NCI-H524 (cell line): ENCODE measurements at places on chromosomes 13 and 19.

GRCh38 chr19:4089400-4089908, 22.8 kb upstream of the ZBTB7A start:
- no peak for DNase-seq

DNA sequence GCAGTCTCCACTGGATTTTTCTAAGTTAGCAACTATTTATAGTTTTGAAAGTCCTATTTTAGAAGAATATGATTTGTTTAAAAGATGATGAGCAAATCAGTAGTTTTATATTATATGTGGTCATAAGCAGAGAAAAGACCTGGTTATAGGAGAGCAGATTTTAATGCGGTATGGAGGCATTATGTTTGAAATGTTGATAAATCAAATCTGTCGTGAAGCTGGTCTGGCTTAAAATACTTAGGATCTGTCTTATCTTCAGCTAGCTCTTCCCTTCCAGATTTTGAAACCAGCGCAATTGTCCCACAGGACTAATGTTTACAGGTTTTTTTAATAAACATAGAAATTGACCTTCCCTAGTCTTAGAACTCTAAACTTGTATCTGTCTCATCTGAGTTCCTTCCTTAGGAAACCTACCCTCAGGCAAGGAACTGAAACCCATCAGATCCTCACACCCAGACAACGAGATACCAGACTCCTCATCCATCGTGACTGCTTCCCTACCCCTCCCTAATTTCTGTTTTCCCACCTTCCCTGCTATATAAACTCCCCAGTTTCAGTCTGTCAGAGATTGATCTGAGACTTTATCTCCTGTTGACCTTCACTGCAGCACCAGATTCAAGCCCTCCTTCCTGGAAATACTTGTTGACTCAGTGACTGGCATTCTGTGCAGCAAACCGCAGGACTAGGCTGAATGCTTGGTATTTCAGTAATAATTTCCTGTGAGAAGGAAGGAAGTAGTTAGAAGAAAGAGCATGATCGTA, 37.8 kb upstream of the CXCL17 start:
- DNase-seq = no peak

- no peak for DNase-seq
These were observed 795.6 kb downstream of the UQCRFS1 start for GRCh38 chr19:28417361-28417760.

- DNase-seq = no peak
These were observed 120.6 kb upstream of the MLNR start for GRCh38 chr13:49099513-49099877.

DNA sequence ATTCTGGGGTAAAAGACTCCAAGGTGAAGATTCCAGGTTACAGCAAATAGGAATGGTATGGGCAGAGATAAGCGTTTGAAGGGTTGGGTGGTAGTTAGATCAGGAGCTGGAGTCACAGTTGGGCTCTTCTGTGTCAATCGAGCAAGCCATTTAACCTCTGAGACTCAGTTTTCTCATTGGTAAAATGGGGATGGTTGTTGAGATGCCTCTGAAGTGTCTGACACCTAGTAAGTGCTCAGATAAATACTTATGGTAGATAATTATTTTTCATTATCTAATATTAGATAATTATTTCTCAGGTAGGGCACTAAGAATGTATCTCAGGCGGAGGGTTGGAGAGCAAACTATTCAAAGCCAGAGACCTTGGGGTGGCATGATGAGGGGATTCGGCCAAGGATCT, 7.8 kb downstream of the LTBP4 start:
- no peak for DNase-seq

DNA sequence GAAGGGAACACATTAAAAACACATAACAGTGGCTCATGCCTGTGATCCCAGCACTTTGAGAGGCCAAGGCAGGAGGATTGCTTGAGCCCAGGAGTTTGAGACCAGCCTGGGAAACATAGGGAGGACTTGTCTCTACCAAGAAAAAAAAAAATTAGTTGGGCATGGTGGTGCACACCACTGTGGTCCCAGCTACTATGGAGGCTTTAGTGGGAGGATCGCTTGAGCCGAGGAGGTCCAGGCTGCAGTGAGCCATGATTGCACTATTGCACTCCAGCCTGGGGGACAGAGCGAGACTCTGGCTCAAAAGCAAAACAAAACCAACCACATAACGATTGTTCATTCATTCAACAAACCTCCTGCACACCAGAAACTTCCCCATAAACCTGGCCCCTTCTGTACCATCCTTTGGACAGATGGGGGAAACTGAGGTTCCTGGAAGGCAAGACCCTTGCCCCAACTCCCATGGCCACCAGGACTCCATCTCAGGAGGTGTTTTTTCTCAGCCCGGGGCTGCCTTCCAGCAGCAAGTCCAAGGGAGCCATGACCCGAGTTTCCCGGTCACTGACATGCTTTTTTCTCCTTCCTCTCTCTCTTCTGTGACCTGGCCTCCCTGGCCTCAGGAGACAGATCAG, 4.3 kb downstream of the FOSB start:
- no peak for DNase-seq

GRCh38 chr13:88507909-88508308, 836.7 kb downstream of the SLITRK5 start:
- DNase-seq = no peak

GRCh38 chr13:43894438-43894837, 14.7 kb downstream of the LACC1 start:
- no peak for DNase-seq

GRCh38 chr19:48489608-48490216, 20.5 kb downstream of the CYTH2 start:
- peak; percentile 65 for DNase-seq

DNA sequence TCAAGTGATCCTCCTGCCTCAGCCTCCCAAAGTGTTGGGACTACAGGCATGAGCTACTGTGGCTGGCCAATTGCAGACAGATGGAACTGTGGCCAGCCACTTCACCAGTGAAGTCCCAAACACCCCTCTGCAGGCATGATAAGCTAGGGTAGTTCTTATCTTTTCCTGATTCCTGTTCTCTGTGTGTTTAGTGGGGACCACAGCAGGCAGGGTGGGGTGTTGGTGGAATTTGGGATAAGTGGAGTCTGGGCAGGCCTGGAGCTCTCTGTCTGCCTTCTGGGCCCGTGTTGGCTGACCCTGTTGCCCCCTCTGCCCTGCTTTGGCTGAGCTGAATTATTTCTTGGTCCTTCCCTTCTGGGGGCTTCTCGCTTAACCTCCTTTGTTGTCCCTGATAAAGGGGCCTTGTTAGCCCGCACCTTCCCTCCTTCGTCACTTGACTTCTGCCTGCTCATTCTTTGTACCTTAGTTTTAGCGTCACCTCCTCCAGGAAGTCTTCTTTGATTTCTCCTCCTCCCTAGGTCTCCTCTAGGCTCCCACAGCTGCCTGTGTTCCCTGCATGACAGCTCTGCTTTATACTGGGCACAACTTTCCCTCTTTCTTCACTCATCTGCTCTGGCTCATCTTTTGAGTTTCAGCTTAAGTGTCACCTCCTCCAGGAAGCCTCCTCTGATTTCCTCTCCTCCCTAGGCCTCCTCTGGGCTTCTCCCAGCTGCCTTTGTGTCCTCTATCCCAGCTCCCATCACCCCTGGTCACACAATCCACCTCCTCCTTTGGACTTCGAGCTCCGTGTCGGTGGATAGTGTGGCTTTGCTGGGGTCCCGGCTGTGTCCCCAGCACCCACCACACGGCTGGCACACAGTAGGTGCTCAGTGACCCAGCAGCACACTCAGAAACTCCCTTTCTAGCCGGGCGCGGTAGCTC, 1.7 kb upstream of the NCLN start:
- DNase-seq = no peak

- peak; percentile 26 for DNase-seq
These were observed 89.4 kb downstream of the DPF1 start for GRCh38 chr19:38134540-38135149.

GRCh38 chr19:10835089-10835753, 791 bp downstream of the TMED1 start:
- DNase-seq = no peak

- peak; percentile 97 for DNase-seq
These were observed at the start of gene ZNF582 for GRCh38 chr19:56393119-56394012. Gene ZNF582, minus strand, starts transcription at chr19:56393534. Its CDS starts 1,782 bp downstream, at chr19:56391752.

- DNase-seq = no peak
These were observed 24.9 kb upstream of the TPM4 start for GRCh38 chr19:16051254-16052025.

GRCh38 chr19:45403781-45404556, 900 bp downstream of the PPP1R13L start:
- no peak for DNase-seq

- DNase-seq = peak; percentile 1
These were observed 13.6 kb upstream of the ACOD1 start for GRCh38 chr13:76934671-76935070.

DNA sequence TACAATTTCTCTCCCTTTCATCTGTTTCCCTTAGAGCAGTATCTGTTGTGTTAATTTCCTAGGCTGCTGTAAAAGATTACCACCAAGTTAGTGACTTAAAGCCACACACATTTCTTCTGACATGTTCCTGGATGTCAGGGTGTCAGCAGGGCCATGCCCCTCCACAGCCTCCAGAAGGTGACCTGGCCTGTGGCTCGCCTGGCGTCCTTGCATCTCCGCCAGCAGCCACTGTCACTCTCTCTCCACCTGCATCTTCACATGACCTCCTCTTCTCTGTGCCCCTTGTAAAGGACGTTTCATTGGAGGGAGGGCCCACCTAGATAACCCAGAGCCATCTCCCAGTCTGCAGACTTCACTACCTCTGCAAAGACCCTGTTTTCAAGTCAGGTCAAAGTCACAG, 61.3 kb downstream of the SLC7A9 start:
- no peak for DNase-seq

DNA sequence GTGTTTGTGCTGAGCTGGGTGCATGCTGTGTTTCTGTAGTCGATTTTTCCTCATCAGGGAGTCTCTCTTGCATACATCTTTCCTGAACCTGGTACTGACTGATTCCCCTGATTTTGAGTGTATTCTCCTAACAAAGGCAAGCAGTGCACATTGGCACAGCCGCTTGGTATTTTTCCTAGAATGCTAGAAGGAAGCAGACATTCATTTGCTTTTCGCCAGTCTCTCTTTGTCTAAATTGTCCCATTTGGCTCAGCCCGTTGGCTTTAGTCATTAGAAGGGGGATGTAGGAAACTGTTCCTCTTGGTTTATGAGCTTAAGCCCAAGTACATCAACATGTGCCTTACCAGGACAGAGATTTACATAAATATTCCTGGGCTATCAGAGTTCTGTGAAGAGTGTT, 266.1 kb upstream of the TMTC4 start:
- no peak for DNase-seq

DNA sequence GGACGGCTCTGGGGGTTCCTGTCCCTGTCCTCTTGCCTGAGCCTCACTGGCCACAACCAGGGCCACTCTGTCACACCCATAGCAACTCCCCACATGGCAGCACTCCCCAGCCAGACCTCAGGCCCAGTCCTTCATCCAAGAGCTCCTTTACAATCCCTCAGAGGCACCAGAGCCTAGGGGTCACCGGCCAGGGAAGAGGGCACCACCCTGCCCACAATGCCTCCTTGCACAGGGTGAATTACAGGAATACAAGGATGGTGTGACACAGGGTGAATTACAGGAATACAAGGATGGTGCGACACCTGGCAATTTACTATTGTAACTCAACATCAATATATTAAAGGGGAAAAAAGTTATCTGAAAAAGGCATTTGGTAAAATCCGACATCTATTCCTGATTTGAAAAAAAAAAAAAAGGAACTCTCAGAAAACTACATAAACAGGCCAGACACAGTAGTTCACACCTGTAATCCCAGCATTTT, 16.5 kb downstream of the MIER2 start:
- no peak for DNase-seq

GRCh38 chr19:3944018-3944721, 11.3 kb downstream of the NMRK2 start:
- no peak for DNase-seq

- no peak for DNase-seq
These were observed 437.4 kb upstream of the SPRY2 start for GRCh38 chr13:80778297-80778696.

DNA sequence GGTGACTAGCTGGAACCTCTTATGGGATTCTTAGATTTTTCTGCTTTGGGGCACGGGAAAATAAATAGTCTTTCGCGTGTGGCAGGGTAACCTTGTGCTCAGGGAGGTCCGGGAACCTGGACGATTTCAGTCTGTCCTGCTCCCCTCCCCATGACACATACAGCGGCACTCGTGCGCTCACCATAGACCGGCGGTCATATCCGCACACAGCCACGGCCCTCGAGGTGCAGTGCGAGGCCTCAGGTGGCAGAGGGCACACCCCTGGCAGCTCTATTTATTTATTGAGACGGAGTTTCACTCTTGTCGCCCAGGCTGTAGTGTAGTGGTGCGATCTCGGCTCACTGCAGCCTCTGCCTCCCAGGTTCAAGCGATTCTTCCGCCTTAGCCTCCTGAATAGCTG, 3.0 kb downstream of the ONECUT3 start:
- DNase-seq = no peak

DNA sequence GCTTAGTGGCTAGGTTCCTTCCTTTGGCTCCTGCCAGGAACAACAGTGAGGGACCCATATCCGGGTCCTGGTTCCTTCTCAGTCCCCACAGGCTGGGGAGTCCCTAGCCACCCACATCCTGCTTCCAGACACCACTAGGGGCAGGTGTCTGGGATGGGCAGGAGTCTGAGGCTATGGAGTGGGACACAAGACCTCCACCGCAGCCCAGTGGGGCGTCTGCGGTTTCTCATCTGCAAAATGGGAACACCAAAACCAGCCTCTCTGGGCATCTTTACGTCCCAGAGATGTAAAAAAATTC, 879 bp upstream of the FCGBP start:
- DNase-seq = no peak

GRCh38 chr13:76004416-76004815, 368.3 kb downstream of the LMO7 start:
- DNase-seq = no peak

GRCh38 chr19:48780631-48781391, 25.5 kb downstream of the FGF21 start:
- DNase-seq = no peak

DNA sequence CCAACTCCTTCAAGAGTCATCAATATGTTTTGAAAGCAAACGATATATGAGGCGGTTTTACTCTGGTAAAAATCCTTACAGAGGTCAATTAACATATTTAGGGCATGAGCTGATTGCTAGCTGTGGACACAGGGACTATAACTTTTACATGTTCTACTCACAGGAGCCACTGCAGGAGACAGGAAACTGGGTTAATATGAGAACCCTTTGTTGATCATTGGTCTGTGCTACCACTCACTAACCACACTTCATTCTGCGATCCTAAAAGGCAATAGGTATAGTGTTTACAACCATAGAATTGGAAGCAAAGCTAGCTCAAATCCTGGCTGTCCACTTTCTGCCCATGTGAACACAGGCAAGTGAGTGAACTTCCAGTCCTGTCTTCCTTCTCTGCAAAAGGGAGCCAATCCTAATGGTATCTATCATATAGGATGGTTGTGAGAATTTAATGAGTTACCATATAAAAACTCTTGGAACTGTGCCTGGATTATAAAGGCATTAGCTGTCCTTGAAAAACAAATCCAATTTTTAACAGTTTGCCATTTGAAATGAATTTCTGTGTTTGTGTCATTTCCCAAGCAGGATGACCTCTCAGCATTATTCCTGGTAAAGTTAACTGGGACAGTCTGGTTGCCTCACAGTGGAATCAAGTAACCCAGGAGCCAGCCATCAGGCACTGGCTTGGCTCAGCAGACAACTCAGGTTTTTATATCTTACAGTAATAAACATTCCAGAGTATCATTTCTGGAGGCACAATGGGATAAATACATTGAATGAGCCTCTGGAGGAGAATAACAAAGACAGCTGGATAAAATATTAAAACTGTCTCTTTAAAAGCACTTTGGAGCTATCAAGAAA, 29.8 kb upstream of the RAP2A start:
- DNase-seq = no peak

- DNase-seq = no peak
These were observed 155.6 kb upstream of the IRS2 start for GRCh38 chr13:109941951-109942350.

- DNase-seq = peak; percentile 83
These were observed 13.5 kb upstream of the URAD start for GRCh38 chr13:28001837-28002473.
